ENCODE measurements at places on chromosomes 11 and 22.
A peak's percentile ranks its signal among the peaks of the same experiment; 100 is the strongest.

- no peaks in the 10 kb centered on the region for H3K27me3 ChIP-seq
- H3K4me1 ChIP-seq = no peaks in the 10 kb centered on the region
- no peak overlapping the region for H3K27ac ChIP-seq
- no peaks in the 10 kb centered on the region for H3K36me3 ChIP-seq
- H3K4me3 ChIP-seq = no peak overlapping the region
Observed at GRCh38 chr11:87006035-87006434, 31.7 kb upstream of the TMEM135 start.

DNA sequence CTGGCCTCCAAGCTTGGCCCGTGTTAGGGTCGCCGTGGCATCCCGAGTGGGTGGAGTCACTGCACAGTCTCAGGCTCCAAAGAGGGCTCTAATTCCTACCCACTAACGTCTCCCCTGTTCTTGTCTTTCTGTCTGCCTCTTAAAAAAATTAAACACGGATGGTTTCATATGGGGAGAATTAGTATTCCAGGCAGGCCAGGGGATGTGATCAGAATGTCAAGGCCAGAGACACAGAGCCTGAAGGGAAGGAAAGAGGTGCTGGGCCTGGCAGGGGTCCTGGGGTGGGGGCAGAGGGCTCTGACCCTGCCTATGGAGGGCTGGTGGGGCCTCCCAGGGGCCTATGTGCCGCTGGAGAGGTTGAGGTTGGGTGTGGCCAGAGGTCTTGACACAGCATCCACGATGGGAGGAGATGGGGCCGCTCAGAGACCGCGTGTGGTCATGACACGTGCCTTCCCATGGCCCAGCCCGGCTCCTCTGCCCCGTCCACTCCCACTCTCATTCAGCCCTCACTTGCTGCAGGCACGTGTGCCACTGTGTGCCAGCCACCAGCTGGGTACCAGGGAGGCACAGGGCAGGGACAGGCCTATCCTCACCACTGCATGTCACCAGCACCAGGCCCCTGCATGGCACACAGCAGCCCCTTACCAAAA lies 56.5 kb downstream of the FLRT1 start:
- H3K27ac ChIP-seq = no peak overlapping the region
- DNase-seq = peak; percentile 74
- H3K27me3 ChIP-seq = no peaks in the 10 kb centered on the region
- H3K4me1 ChIP-seq = peaks cover 14% of the 10 kb centered on the region
- no peaks in the 10 kb centered on the region for H3K36me3 ChIP-seq
- no peak overlapping the region for H3K4me3 ChIP-seq

DNA sequence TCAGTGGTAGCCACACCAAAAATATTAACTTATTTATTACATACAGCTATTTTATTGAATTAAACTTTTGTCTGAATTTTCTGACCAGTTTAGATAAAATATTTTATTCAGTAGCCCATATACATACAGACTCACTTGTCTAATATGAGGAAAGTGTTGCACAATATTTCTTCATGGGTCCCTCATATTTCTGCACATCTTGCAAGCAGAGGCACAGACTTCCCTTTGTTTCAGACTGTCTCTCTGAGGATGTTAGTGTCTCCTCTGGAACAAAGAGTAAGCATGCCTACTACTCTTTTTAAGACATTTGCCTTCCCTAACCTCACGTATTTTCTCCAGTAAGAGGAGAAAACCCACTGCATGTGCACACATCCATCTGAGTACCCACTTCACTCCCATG lies 81.2 kb downstream of the OR5AK2 start:
- no peak overlapping the region for H3K27ac ChIP-seq
- H3K36me3 ChIP-seq = no peaks in the 10 kb centered on the region
- no peaks in the 10 kb centered on the region for H3K4me1 ChIP-seq
- no peaks in the 10 kb centered on the region for H3K27me3 ChIP-seq
- no peak for DNase-seq

GRCh38 chr11:101848262-101848661 lies 66.5 kb upstream of the CEP126 start:
- no peaks in the 10 kb centered on the region for H3K36me3 ChIP-seq
- no peak for DNase-seq
- H3K27me3 ChIP-seq = no peaks in the 10 kb centered on the region
- H3K4me1 ChIP-seq = no peaks in the 10 kb centered on the region
- H3K4me3 ChIP-seq = no peak overlapping the region

- DNase-seq = no peak
- H3K36me3 ChIP-seq = no peaks in the 10 kb centered on the region
- H3K27ac ChIP-seq = no peak overlapping the region
- H3K4me3 ChIP-seq = no peak overlapping the region
- no peaks in the 10 kb centered on the region for H3K4me1 ChIP-seq
Observed at GRCh38 chr11:128181088-128181480, 406.3 kb downstream of the ETS1 start.

DNA sequence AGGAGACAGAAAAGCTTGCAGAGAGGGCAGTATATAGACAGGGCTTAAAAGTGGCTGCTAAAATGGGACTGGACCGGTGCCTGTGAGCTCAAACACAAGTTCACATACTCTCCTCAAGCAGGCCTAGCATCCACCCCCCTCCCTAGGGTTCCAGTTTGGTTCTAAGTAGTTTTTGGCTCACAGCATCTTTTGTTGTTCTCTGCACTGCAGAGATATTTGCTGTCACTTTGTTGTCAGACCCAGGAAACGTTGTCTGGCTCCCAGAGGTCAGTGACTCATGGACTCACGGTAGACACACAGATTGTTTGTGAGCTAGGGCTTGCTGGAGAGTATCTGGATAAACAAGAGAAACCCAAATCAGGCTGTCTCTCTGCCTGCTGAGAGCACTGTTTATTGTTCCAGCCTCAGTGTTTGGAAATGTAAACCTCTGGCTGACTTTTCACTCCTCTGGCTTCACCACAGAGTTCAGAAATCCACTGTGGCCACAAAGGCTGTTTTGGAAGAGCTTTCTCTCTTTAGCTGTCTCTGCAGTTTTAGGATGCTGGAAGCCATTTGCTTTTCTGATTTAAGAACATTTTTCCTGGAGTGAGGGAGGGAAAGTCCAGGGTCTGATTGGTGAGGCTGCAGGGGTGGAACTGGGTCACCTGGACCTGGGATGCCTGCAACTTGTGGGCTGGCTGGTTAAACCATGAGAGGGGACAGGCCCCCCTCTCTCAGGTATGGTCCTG lies 303.7 kb upstream of the PLET1 start:
- DNase-seq = peak; percentile 18
- no peaks in the 10 kb centered on the region for H3K27me3 ChIP-seq
- no peak overlapping the region for H3K27ac ChIP-seq
- H3K36me3 ChIP-seq = no peaks in the 10 kb centered on the region
- H3K4me3 ChIP-seq = no peak overlapping the region

DNA sequence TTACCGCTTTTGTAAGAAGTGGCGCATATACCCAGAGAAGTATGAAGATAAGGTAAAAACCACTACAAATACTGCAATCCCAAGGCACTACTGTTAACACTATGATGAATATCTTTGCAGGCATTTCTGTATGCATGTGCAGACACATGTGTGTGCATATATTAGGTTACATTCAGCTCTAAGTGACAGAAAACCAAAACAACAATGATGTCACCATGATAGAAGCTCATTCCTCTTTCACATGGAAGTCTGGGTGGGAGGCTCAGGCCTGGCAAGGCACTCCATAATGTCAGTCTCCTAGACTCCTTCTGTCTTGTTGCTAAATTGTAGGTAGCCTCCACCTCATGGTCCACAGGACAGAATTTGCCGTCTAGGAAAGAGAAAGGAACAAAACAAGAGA lies 63.0 kb upstream of the SLC6A5 start:
- no peak overlapping the region for H3K4me3 ChIP-seq
- H3K27ac ChIP-seq = no peak overlapping the region
- no peaks in the 10 kb centered on the region for H3K27me3 ChIP-seq
- no peaks in the 10 kb centered on the region for H3K4me1 ChIP-seq
- no peaks in the 10 kb centered on the region for H3K36me3 ChIP-seq

DNA sequence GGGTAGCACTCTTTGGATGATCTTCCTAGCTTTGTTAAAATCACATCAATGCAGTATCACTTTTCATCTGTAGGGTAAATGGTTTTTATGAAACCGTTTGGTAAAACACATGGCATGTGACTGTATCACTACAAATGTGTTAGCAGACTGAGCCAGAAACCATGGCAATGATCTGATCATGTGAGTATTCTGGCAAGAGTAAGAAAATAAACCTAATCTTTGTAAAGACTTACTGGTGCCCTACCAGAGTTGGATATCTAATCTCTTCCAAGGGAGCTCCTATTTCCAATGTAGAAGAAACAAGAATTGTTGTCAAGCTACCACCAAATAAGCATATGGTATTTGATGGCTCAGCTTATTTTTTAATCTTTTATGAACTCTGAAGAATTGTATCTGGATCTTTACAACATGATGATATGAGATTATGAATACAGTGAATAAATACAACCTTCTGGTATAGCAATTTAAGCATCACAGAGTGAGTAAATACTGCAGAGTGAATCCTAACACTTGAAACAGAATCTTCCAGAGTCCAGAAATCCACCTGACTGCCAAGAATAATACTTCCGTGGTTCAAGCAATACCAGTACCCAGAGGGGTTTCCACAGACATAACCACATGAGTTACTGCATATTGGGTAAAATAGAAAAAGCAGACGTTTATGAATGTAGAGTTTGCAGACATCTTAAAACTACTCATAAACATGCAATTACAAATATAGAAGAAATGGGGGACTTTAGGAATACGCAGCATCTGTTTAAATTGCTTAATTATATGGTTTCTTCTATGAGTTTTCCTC lies 238.8 kb downstream of the TTC28 start:
- DNase-seq = no peak
- no peaks in the 10 kb centered on the region for H3K27me3 ChIP-seq
- peaks cover 18% of the 10 kb centered on the region for H3K4me1 ChIP-seq
- peak overlapping the region; percentile 42 for H3K27ac ChIP-seq

GRCh38 chr22:23268877-23269276 lies 88.6 kb downstream of the BCR start:
- no peaks in the 10 kb centered on the region for H3K36me3 ChIP-seq
- H3K27ac ChIP-seq = no peak overlapping the region
- peaks cover 4% of the 10 kb centered on the region for H3K4me1 ChIP-seq
- no peaks in the 10 kb centered on the region for H3K27me3 ChIP-seq
- no peak for DNase-seq

DNA sequence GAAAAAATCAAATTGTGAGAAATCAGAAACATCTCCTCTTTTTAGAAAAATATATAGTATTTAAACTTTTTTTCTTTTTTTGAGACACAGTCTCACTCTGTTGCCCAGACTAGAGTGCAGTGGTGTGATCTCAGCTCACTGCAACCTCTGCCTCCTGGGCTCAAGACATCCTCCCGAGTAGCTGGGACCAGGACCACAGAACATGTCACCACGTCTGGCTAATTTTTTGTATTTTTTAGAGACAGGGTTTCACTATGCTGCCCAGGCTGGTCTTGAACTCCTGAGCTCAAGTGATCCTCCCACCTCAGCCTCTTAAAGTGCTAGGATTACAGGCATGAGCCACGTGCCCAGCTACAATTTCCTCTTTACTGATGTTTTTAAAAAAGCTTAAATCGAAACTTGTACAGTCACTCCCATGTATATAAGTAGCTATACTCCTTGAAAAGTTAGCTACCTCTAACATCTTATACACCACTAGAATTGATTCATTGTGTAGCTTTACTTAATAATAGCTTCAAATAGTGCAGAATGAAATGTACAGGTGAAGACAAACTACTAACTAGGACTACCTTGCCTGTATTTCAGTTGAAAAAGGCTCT lies 10.3 kb downstream of the EIF4G2 start:
- H3K4me3 ChIP-seq = no peak overlapping the region
- peaks cover 4% of the 10 kb centered on the region for H3K36me3 ChIP-seq
- H3K27me3 ChIP-seq = no peaks in the 10 kb centered on the region
- H3K4me1 ChIP-seq = no peaks in the 10 kb centered on the region
- no peak overlapping the region for H3K27ac ChIP-seq

- no peak overlapping the region for H3K4me3 ChIP-seq
- H3K27me3 ChIP-seq = no peaks in the 10 kb centered on the region
- no peaks in the 10 kb centered on the region for H3K4me1 ChIP-seq
- DNase-seq = no peak
- H3K27ac ChIP-seq = no peak overlapping the region
- no peaks in the 10 kb centered on the region for H3K36me3 ChIP-seq
Observed at GRCh38 chr11:92869716-92870115, 99.7 kb upstream of the MTNR1B start.

- H3K27ac ChIP-seq = no peak overlapping the region
- H3K4me3 ChIP-seq = no peak overlapping the region
- H3K27me3 ChIP-seq = no peaks in the 10 kb centered on the region
Observed at GRCh38 chr11:14422052-14422813, 63.2 kb upstream of the RRAS2 start.
